Right kidney (tissue), 9 donors: ENCODE measurements at places on chromosomes 4 and X.

DNA sequence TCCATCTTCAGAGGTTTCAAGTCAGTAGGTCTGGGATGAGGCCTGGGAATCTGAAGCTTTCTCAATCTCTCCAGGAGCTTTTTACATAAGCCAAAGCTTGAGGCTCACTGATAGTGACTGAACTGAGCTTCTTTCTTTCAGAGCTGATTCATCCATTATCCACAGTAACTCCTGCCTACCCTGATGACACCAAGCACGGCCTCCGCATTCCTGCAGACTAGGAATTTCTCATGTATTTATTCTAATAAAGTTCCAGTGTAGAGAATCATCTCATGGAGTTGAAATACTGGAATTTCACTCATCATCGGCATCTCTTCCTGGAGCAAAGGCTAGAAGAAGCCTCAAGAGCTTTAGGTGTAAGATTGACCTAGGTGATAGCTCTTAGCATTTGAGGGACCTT lies 12.1 kb upstream of the DCTD start:
- no peak for DNase-seq

DNA sequence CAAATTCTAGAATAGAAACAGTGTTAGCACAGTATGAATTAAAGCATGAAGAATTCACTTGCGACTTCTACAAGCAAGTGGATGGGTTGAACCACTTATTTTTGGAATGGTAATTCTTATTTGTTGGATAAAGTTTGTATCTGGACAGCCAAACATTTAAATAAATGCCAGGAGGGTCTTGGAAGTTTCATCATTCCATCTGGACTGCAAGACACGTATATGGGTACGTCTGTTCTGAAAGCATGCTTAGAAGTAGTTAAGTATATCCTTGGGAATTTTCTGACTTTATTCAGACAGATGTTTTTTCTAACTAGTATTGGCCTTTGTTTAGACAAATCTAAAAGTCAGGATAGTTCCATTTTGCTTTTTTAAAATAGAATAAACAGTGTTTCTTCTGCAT lies 77.5 kb upstream of the CASK start:
- no peak for DNase-seq

DNA sequence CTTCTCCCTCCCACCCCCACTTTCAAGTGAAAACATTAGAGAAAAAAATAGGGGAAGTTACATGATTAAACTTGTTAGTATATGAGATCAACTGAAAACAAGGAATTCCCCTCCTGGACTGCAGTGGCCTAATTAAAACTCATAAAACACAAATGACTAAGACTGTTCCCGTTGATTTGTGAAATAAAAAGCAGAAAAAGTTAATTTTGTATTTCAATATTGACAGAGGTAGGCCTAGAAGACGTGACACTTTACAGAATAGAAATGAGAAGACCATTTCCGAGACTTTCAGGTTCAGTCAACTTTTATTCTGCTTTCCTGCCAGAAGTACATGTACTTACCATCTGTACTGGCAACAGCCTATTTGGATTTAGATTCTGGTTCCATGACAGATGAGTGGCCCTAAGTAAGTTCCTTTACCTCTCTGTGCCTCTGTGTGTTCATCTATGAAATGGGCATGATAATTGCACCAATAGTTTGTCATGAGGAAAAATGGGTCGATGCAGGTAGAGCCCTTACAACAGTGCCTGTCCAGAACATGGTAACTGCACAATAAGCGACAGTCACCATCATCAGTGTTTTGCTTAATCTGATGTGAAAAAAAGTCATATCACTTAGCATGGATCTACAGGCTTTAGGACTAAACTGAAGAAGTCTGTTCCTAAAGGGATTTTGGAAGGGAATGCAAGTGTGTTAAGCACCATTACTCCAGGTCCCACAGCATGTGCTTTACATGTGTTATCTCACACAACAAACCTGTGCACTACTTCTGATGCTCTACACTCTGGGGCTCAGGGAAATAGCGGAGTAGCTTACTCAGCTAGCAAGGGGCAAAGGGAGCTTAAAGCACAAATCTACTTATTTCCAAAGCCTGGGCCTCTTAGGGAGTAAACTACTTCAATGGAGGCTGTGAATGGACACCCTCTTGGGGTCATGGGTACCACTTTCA lies 562.3 kb upstream of the DIPK2B start:
- DNase-seq = no peak

DNA sequence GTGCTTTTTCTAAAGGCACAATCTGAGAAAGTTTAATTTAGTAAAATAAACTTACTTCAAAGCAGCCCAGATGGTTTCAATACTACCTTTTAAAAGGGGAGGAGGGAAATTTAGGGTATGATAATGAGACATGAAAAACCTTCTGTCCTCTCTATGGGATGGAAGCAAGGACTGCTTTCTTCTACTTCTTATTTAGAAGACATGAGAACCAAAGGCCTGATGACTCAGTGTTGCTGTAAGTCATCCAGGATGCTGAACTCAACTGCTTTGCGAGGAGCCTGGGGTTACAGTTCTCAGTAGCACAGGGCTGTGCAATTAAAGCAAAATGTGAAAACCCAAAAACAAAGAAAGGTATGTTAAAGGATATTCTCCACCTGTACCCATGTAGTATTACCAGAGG lies 140.8 kb upstream of the EDNRA start:
- DNase-seq = no peak

DNA sequence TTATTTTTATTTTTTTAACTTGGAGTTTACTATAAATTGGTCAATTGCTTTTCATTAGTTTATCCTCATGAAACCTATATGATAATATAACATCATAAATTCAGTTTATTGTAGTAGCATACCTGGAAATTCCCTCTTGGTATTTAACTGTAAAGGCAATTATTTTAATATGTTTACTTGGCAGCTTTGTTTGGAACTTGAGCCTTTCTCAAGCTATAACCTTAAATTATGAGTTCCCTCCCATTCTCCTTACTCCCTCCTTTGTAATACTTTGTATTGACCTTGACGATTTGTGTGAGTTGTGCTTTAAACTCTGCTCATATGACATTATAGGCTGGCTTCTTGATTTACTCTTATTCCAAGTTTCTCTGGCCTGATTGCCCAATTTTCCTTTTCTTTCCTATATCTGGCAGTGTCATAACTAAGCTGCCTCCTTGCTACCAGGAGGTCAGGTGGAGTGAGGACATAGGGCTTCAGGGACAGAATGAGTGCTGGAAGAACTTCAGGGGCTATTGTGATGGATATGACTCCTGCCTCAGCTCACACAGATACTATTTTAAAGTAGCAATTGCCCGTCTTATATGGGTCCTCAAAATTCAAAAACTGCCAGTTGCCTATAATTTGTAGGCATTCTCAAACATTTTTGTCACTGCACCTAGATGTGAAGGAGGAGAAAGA lies 77.7 kb downstream of the RAP1GDS1 start:
- DNase-seq = no peak

DNA sequence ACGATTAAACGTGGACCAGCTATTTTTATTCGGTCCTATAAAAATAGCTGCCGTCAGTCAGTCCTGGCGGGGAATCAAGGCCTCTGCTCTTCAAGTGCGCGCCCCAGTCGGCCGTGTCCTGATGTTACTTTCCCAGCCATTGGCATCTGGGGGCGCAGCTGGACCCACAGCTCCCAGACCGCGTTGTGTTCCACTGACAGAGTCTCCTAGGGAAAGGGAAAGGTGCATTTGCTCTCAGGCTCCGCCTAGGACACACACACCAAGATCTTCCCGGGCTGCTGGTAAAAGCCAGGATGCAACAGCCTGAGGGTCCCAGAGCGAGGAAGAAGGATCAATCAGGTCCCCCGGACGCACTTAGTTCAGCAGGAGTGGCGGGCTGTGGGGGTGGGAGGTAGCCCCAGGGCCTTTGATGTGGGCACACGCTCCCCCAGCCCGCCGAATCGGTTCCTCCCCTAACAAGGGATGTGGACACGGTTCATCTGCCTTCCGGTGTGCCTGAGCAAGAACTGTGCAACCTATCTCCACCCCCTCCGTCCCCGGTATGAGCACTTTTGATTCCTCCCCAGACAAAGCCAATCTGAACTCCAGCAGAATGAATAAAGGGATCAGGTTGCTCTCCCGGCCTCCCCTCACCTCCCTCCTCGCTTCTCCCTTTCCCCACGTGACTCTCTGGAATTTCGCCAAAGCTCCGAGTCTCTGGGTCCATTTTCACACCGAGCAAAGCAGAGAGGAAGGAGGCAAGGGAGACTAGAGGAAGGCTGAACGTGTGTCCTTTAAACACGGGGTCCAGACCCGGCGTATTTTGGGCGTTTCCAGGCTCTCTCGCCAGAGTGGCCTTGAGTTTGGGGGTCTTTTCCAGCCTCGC lies 626 bp upstream of the FRAS1 start:
- DNase-seq = peak; percentile 87
